ENCODE measurements at places on chromosomes 16 and 17.

- DNase-seq: no peak
Measured at GRCh38 chr16:23863511-23864422, 28.0 kb downstream of the PRKCB start.

GRCh38 chr17:42284024-42284369 lies 4.3 kb upstream of the STAT5A start:
- no peak for DNase-seq

GRCh38 chr16:12532871-12533610 lies 270.6 kb downstream of the CPPED1 start:
- peak; percentile 32 for DNase-seq

DNA sequence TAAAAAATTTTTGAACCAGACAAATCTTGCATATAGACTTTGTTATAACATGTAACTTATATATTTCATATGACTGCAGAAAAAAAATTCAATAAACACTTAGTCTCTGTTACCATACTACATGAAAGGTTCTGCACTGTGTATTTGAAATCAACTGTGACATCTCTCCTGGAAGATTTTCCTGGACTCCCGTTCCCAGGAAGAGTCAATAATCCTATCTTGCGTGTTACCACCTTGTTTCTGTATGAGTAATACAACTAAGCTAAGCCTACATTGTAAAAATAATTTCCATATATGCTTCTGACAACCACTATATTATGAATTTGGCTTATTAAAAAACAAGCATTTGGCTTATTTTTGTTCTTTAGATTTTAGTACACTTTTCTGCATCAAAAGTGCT lies 665.6 kb upstream of the SOX9 start:
- DNase-seq: no peak

DNA sequence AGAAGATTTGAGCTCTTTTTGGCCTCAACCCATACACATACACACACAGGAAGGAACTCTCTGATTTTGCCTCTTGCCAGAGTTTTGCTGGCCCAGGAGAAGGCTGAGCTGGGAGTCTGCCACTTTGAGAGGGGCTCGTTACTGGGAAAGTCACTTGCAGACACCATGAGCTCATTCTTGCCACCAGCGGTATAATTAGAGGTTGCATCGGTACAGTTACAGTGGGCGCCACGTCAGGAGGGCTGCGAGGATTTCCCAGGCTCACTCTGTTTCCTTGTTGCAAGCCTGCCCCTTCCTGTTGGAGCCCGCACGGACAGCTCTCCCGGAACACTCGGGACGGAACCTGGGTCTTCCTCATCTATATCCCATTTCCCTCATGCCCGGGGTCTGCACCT lies 3.1 kb upstream of the SDK2 start:
- no peak for DNase-seq

DNA sequence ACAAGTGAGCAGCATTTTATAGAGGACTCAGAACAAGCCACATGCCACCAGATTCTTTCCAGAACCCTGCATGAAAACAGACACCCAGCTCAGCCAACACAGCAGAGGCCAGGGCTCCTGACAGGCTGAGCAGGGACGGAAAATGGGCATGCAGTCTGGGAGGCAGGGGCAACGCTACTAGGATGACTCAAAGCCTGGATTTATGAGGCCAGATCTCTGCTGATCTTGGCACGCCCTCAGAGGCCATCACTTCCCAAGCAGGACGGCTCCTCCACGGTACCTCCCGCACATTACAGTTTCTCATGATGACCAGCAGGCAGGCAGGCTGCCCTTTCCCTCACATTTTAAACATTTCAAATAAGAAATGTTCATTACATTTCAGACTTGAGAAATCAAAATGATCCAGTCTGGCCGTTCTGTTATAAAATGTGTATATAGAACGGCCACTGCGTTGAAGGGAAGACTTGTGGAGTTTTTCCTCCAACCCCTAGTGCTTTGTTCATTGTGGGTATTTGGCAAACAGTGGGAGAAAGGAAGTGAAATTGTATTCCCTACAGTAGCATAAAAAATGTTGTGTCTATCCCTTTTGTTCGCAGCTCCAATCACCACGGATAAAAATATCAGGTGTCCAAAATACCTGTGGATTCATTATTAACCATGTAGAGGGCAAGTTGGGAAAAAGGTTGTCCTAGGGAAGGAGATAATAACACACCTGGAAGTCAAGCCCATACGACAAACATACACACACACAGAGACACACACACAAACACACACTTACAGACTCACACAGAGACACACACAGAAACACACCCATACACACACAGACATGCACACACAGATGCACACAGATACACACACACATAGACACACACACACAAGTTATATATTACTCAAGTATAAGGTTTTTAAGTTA lies 64.8 kb upstream of the ADAMTS18 start:
- DNase-seq: no peak

- no peak for DNase-seq
Measured at GRCh38 chr17:34820248-34820801, 140.9 kb downstream of the CCT6B start.

DNA sequence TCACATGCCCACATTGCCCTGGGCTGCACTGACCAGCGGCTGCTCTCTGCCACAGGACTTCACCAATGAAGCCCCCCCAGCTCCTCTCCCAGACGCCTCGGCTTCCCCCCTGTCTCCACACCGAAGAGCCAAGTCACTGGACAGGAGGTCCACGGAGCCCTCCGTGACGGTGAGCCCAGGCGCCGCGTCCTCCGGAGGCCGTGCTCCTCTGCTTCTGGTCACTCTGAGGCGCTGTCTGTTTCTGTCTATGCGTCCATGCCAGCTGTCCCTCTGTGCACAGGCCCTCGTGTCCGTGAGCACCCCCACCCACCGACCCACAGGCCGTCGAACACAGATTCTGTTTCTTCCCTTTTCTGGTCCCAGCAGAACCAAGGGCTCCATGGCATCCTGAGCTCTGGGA lies 62.6 kb downstream of the PLD6 start:
- no peak for DNase-seq

- no peak for DNase-seq
Measured at GRCh38 chr17:31854672-31855071, 4.4 kb downstream of the COPRS start.

DNA sequence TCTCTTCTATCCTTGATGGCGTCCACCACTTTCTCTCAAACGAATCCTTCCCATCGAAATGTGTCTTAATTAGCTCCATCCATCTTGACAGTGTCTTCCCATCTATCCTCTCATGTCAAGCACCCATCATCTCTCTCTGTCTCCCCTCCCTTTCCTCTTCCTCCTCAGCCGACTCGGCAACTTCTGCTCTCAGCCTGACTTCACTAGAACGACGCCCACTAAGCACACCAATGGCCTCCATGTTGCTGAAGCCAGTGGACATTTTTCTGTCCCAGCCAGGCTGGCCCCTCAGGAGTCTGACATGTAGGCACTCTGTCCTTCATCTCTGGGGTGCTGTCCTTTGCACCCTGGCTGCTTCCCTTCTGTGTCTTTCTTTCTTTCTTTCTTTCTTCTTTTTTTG lies 2.5 kb upstream of the SPATA20 start:
- DNase-seq: no peak

DNA sequence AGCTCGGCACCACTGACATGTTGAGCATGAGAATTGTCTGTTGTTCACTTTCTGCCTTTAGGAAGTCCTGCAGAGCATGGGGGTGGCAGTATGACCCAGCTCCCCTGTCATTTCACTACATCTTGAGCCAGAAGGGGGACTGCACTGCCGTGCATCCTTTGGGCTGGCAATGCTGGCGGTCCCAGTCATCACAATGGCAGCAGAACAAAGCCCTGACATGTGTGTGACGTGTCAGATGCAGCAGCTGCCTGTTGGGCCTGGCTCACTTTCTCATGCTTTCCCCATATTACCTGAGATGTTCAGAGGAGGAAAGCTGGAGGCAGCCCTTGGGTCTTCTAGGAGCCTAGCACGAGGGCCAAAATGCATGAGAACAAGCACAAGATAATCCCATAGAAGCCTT lies 6.3 kb upstream of the ABAT start:
- no peak for DNase-seq

GRCh38 chr17:56009795-56010651 lies 143.3 kb upstream of the ANKFN1 start:
- no peak for DNase-seq

GRCh38 chr16:77788181-77789084 lies at the start of gene VAT1L:
Gene VAT1L (plus strand): TSS chr16:77788564. CDS start chr16:77788683, 119 bp downstream.
- DNase-seq: no peak

GRCh38 chr16:48635199-48635718 lies 25.3 kb upstream of the N4BP1 start:
- no peak for DNase-seq

- DNase-seq: no peak
Measured at GRCh38 chr17:76940738-76941350, 72.6 kb downstream of the MGAT5B start.

All from CD4-positive, alpha-beta T cell treated with Interleukin-15 for 1 hour (primary cell).